ENCODE measurements at places on chromosomes 5 and 9.

GRCh38 chr9:37325778-37326177 is 96.7 kb upstream of the GRHPR start:
- no peak for DNase-seq

GRCh38 chr5:75042522-75042921 is 9.8 kb downstream of the GCNT4 start:
- no peak for DNase-seq

GRCh38 chr9:71001780-71002386 is 119.5 kb downstream of the TRPM3 start:
- DNase-seq, result no peak

DNA sequence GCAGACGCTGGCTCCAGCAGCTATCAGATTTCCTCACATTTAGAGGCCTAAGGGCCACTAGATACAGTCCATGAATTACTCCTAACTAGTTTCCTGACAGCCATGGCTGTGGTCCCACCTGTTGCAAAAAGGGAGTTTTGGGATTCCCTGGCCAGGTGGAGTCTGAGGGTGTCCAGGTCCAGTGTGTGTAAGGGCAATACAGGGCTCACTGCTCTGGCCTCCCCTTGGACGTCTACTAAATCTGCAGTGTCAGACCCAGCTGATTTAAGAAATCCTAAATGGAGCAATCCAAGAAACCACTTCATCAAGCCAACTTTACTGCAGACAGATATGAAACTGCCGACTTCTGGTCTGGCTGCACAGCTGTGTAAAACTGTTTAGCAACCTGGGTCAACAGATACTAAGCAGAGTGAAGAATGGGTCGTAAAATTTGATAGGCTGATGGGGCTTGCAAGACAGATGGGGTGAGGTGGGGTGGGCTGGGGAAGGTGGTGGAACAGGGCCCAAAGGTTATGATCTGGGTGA is 116.4 kb downstream of the GADD45G start:
- no peak for DNase-seq

All from stimulated activated CD8-positive, alpha-beta memory T cell treated with anti-CD3 and anti-CD28 coated beads, Interleukin-7, amount 100 ng/mL, for 4 hours (primary cell).